ENCODE measurements at places on chromosomes 13 and 19.

DNA sequence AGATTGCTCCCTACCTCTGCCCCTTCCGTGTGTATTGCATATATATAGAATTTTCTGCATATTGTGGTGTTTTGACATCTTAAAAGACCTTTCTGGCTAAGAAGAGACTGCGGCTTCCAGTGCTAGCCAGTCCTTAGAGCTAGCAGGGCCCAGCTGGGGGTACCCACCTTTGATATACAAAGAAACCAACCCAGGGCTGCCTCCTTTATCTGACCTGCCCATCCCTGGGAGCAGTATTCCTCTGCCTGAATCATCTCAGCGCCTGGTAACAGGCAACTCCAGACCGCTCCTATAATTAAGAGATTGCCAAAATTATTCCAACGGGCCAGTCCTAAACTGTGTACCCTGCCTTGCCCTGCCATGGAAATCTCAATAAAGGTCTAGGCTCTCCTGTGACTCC lies 186.3 kb upstream of the RNF113B start:
- no peak for DNase-seq

- DNase-seq: no peak
Measured at GRCh38 chr13:82661126-82661525, 1221.1 kb downstream of the SLITRK1 start.

- no peak for DNase-seq
Measured at GRCh38 chr13:90798381-90798780, 549.1 kb upstream of the MIR17HG start.

DNA sequence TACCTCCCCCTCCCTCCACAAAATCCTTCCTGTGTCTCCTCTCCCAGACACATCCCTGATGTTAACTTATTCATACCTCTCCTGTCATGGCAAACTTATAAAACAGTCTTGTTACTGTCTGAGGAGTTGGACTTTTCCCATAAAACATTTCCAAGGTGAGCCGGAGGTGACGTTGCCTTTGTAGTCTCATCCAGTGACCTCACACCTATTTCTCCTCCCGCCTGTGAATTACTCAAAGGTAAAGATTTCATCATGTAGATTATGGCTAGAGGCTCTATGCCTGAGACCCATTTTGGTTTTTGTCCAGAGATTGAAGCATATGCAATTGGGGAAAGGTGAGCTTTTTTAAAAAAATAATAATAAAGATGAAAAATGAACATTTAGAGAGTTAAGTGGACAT lies 529.0 kb downstream of the MYO16 start:
- no peak for DNase-seq

- DNase-seq: no peak
Measured at GRCh38 chr13:99066219-99066618, 88.4 kb upstream of the DOCK9 start.

Data from suprapubic skin (tissue), 4 donors.